ENCODE measurements at places on chromosomes 4 and X.

- no peak for DNase-seq
These were observed 461.4 kb downstream of the MID1IP1 start for GRCh38 chrX:39262641-39263040.

GRCh38 chr4:127870688-127871087 lies 10.0 kb upstream of the PLK4 start:
- no peak for DNase-seq

- no peak for DNase-seq
These were observed 32.6 kb upstream of the FAM241A start for GRCh38 chr4:112112590-112113170.

GRCh38 chr4:143251779-143252178 lies 67.1 kb downstream of the USP38 start:
- no peak for DNase-seq

DNA sequence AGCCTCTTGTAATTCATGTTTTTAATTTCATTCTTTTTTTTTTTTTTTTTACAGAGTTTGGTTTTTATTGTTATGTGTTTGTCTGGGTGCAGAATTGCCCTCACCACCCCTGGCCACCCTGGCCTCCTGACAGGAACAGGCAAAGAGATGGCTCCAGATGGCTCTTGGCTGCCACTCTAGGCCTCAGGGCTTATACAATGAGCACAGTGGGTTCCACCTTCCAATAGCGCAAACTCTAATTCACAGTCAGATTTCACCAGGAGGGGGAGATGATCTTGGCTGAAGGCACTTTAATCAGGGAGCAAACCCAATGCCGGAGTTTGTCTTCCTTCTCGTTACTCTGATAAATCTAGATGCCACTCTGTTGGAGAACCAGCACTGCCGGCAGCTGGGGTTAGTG lies 24.8 kb downstream of the CPE start:
- no peak for DNase-seq

GRCh38 chr4:34939073-34939472 lies 1305.2 kb downstream of the ARAP2 start:
- DNase-seq: no peak

DNA sequence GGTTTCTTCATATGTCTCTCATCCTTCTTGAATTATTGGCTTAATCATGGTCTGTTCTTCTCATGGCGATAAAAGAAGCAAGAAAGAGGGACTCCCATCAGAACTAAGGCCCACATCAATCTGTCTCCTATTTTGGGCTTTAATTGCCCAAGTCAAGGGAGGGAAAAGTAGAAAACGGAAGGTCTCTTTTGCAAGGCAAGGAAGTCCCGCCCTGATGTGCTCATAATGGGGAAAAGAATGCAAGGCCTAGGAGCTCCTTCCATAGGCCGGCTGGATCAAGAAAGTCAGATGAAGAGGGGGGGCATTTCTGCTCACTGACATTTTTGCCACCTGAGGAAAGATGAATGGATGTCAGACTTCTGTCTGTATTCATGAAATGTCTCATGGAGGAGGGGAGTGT lies 127.7 kb upstream of the RPS6KA3 start:
- DNase-seq: no peak

DNA sequence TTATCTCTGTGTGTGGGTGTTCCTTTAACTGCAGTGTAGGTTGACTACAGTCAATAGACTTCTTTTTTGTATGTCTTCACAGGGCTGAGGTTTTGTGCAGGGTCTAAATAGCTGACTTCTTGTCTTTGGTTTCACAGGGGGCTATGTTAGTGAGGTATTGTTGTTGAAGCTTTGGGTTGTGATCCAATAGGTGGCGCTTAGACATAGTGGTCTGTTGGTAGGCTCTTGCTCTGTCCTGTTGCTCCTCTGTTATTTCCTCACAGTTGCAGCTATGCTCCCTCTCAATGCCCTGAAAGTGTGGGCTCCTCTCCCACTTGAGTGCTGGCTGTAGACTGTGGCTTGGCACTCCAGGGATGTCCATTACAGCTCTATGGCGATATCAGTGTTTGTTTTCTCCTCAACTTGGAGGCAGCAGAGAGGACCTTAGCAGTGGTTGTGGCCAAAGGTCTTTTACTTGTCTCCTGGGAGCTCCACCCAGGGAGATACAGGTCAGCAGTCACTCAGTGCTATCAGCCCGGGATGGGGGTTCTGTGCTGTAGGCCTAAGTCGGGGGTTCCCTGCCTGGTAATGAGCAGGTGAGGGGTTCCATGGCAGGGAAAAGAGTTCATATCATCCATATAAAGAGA lies 14.0 kb downstream of the POF1B start:
- no peak for DNase-seq

DNA sequence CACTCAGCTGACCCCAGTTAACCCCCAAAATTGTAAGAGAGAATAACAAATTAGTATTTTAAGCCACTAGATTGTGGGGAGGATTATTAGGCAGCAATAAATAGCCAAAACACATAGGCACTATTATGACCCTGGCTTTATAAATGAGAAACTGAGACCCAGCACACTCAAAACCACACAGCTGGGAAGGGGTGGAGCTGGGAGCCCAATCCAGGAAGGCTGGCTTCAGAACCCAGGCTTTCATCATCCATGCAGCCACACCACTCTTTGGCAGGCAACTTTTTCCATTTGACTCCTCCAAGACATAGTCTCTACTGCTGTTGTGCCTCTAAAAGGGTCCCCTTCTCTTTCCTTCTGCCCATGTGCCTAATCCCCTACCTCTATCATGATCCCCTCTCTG lies 253.8 kb downstream of the DHX15 start:
- DNase-seq: no peak

- no peak for DNase-seq
These were observed 106.5 kb downstream of the NYX start for GRCh38 chrX:41553688-41554087.

DNA sequence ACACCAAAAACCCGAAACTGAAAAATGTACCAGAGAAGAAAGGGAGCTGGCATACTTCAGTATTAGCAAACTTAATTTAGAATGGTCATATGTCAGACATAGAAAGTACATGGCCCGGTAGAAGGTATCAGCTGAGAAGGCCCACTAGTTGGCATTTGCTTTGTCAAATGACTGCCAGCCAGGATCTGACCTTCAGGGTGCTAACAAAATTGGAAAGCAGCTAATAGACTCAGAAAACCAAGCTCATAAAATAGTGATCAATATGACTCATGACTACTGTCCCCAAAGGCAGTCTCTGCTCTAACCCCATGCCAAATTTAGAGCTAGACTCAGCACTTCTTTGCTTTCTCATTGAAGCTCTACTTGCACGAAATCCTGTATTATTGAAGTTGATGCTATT lies 342.7 kb downstream of the PDGFC start:
- no peak for DNase-seq

- no peak for DNase-seq
These were observed 22.9 kb upstream of the SGMS2 start for GRCh38 chr4:107801766-107802211.

DNA sequence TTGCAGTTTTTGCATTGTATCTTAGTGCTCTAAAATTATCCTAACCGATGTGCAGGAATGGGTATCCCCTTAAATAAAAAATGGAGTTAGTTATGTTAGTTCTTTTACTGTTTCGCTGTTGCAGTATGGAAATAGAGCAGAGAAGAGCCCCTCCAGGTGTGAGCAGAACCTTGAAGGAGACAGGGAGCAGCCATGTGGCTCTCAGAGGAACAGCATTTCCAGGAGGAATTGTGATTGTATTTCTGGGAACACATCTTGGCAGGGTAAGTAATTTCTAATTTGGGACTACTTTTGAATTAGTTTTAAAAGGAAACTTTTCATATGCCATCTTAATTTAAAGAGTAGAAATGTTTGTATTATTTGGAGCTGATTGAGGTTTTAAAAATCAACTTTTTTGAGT lies 5.3 kb upstream of the CCDC158 start:
- no peak for DNase-seq

DNA sequence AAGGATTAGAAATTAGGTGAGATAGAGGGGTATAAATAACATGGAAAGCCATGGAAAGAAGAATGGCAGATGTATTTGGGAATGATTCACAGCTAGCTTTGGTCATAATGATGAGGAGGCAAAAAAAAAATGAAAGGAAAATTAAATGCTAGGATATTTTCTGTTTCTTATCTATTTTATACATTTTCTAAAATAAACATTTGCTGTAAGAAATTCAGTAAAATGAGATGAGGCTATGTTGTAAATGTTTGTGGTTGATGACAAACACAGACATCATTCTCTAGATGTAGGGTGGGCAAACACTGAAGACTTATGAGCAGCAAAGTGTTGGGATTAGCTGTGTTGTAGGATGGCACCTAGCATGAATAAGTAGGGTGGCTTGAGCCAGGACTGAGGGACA lies 407.1 kb downstream of the IL15 start:
- DNase-seq: no peak

GRCh38 chr4:56130606-56131155 lies 181.9 kb downstream of the CEP135 start:
- no peak for DNase-seq

DNA sequence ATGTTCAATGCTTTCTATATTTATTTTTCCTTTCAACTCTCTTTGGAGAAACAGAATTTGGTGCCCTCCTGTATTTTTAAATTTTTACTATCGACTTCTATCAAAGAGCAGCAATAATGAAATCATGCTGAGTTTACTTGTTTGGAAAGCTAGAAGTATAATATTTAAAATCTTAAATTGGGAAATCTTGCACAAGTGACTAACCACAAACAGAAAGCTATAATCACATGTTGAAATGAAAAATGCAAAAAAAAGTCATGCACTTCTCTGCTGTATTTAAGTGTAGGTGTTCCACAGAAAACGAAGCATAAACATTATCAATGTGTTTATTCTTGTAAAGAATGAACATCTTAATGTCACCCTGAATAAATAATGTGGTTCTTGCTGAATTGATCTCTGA lies 306.1 kb downstream of the PCDH18 start:
- DNase-seq: no peak

GRCh38 chrX:27057883-27058282 lies 405.3 kb downstream of the PPP4R3C start:
- no peak for DNase-seq

- DNase-seq: no peak
These were observed 116.8 kb upstream of the KIT start for GRCh38 chr4:54540931-54541330.

DNA sequence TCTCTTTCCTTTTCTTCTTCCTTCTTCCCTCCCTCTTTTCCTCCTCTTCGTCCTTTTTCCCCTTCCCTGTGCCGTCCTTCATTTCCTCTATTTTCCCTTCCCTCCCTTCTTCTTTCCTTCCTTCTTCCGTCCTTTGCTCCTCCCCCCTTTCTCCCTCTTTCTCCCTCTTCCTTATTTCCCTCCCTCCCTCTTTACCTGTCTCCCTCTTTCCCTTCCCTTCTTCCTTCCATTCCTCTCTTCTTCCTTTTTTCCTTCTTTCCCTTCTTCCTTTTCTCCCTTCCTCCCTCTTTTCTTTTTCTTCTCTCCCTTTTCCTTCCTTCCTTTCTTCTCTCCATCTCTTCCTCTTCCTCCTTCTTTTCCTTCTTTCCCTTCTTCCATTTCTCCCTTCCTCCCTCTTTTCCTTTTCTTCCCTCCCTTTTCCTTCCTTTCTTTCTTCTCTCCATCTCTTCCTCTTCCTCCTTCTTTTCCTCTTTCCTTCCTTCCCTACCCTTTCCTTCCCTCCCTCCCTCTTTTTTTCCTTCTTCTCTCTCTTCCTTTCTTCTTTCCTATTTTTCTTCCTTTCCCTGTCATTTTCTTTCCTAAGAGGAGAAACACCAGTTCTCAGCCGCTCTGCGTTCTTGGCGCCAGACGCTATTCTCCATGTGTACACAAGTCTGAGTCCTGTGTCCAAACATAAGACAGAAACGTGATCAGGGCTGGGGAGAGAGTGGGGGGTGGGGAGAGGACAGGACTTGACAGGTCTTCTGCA lies 597.1 kb downstream of the MID1IP1 start:
- DNase-seq: no peak

GRCh38 chr4:170675568-170676262 lies 586.0 kb upstream of the AADAT start:
- DNase-seq: no peak

DNA sequence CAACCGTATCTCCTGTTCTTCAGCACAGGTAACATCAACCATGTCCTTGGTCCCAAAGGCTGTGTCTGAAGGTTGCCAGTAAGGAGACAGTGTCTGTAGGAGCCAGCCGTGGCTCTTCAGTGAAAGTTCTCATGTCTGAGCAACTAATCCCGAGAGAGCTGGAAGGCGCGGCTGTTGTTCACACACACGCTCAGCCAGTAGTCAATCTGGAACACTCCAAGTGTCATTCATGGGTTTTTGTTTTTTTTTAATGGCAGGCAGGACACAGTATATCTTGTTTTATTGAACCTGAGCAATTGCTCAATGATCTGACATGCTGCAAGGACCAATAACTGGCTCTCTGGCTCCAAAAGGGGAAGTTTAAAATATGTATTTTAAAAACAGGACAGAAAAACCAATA lies 48.4 kb upstream of the MAP3K15 start:
- no peak for DNase-seq

DNA sequence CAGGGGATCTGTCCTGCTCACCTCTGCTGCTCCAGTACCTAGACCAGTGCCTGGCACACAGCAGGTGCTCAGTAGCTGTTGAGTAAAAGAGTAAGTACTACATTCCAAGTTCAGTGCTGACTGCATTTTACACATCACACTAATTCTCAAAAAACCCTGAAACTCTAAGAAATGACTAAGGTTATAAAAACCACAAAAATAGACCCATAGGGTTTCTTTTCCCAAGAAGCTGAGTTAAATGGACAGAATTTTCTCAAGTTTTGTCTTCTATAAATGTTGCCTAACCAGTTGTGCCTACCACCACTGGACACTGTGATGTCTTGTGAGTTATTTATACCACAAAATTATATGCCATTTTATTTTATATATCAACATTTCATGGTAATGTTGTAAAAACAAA lies 78.9 kb upstream of the RXFP1 start:
- DNase-seq: no peak

- DNase-seq: no peak
These were observed 2.1 kb downstream of the RBM47 start for GRCh38 chr4:40627540-40627939.

DNA sequence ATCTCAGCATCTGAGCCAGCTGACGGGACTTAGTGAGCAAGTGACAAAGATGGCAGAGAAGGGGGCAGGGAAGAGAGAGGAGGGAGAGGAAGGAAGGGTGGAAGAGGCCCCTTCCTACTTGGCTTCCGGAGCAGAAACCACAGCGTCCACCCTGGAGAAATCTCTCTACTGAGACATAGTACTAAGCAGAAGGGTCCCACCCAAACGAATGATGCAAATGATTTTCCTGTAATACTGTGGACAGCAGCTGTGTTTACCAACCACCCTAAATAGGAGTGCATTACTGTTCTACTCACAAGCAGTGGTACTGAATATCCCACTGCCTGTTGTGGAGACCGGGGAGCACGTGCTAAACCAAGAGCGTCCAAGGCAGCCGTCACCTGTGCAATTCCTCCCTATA lies 29.4 kb downstream of the DTHD1 start:
- DNase-seq: no peak

Measured in pons (tissue), 1 donor.